PC-3 (cell line): ENCODE measurements at places on chromosomes 3 and 15. TPM values are rescaled to one million over a fixed set of nuclear protein-coding genes. Genes with fewer than 3 reads are reported as not detected.
A peak's percentile ranks its signal among the peaks of the same experiment; 100 is the strongest.

DNA sequence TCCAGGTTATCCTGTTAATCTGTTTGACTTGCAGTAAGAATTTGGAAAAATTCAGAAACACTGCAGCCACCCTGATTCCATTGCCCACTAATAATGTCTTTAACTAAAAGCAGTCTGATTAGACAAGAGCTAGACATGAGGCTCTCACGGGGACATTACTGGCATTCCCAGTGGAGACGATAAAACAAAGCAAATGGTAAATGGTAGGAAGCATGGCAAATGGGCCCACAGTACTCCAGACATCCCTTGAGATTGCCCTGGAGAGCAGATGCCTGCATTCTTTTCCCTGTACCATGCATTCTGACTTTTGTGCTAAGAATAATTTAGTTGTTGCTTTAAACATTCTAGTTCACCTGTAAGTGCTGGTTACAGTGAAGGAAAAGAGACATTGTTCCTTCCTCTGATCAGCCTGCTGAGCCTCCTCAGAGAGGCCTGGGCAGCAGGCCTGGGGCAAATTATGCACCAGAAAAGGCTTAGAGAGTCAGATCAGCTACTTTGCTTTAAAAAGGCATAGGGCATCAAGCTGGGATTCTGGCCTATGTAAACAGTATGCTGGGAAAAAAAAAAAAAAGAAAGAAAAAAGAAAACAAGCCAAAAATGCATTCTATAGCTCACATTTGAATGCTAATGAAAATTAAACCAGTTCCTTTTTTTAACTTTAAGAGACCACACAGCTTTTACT lies 204.6 kb downstream of the GABRG3 start:
- DNase-seq, result no peak

DNA sequence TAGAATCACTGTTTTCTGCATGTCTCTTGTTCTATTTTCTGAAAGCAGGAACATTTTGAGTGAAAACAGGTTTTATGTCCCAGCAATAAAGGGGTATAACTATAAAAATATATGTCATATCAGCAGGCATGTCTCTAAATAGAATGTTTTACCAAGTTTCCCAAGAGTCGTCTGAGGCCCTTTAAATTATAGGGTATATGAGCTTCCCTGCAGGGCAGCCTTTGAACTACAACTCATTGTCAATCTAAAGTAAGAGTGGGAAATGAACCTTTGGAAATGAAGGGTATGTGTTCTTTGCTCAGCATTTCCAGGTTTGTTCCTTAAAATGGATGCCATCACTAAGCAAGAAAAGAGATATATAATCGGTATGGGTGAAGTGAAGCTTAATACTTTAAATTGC lies 138.6 kb downstream of the LSAMP start:
- DNase-seq, result no peak

GABRB3 gene
- total RNA-seq, result 4.5 and 6.1 TPM in 2 replicates

DNA sequence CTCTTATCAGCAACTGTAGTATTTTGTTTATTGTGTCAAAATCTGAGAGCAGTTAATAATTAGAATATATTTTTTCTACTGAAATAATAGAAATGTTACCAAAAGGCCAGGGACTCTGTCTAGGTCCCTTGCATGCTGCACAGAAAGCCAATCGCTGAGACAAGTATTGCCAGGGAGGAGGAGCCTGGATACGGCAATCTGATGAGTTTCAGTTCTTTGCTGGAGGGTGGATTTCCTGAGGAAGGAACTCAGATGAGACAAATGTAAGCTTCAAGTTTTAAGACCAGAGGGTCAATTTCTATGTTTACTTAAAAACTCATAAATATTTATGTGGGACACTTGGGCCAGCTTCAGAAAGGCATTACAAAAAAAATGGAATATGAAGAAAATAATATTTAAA lies 252.2 kb downstream of the GABRG3 start:
- DNase-seq, result no peak

DNA sequence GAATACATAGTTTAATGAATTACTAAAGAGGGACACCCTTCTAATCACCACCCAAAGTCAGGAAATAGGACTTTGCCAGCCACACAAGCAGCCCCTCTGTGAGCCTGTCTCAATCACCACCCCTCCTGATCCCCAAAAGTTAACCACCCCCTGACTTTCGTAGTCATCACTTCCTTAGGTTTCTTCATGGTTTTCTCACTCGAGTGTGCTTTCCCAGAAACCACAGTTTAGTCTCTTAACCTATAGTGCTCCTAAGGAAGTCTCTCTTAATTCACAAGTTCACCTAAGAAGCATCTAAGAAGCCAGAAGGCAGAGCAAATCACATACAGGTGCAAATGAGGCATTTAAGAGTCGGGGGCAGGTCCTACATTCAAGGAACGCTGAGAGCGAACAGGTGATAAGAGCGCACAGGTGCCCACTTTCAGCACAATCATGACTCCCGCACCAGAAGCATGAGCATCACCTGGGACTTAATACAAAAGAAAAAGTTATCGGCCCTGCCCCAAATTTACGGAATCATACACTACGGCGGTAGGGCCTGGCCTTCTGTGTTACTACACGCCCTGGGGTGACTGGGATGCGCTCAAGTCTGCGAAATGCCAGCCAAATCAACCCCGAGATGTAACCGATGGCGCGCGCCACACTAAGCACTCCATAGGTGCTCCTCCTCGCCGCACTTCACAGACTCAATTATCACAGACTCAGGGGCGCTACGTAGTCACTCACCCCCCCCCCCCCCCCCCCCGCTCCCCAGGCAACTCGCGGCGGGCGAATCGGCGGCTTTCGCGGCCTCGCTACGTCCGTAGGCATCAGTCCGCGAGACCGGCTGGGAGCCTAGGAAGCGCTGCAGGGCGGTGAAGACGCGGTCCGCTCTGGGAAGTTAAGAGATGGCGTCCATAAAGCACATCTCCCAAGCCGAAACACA lies 815 bp downstream of the ULK4 start:
- DNase-seq, result peak; percentile 63

- DNase-seq, result peak; percentile 63
Observed at GRCh38 chr3:179852142-179852905, 184.4 kb downstream of the PEX5L start.

DNA sequence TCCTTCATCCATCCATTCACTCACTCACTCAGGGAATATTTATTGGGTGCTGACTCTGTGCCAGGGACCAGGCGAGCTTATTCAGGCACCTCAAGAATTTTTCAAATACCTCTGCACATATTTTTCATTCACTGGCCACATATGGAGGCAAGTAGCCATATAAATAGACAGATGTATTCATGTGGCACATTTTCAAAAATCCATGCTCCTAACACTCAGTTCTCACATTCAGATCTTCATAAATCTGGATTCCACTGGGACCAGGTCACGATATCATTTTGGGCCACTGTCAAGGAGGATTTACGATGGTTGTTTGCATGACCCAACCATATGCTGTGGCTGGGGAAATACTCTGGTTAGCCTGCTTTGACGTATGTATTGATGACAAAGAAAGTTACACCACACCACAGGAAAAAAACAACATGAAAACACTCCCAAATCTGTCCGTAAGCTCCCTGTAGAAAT lies 241.8 kb upstream of the LRTM1 start:
- DNase-seq, result peak; percentile 66
